ENCODE measurements at places on chromosomes 4 and X.

- no peak for DNase-seq
Observed at GRCh38 chr4:145326491-145326890, 146.1 kb upstream of the OTUD4 start.

DNA sequence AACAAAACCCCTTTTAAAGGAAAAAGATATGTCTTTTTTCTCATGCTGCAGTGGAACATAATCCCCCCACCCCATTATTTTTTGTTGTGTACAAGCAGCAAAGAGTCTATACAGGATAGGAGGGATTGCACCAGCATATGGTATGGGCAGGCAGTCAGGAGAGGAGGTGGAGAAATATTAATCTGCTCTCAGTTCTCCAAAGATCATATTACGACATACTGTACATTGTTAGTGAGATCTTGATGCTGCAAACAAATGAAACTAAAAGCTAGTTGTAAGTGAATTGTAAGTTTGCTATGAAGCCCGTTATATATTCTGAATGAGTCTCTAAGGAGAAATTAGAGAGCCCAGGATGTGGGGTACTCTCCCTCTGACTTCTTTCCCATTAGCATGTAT, 75.3 kb downstream of the RAPGEF2 start:
- DNase-seq = no peak

DNA sequence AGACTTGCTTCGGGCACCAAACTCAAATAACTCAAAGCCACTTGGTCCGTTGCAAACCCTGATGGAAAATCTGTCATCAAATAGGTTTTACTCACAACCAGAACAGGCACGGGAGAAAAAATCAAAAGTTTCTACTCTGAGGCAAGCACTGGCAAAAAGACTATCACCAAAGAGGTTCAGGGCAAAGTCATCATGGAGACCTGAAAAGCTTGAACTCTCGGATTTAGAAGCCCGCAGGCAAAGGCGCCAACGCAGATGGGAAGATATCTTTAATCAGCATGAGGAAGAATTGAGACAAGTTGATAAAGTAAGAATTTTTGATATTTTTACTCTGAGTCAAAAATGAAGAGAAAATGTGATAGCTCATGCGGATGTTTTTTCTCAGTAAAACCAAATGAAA, 87.2 kb downstream of the NRK start:
- DNase-seq = no peak

GRCh38 chr4:854356-854755, 28.4 kb upstream of the CPLX1 start:
- no peak for DNase-seq

- DNase-seq = no peak
Observed at GRCh38 chrX:97366237-97366636, 482.5 kb downstream of the RPA4 start.

- DNase-seq = no peak
Observed at GRCh38 chr4:13701937-13702446, 74.5 kb upstream of the BOD1L1 start.

GRCh38 chr4:7103607-7104365, 35.9 kb upstream of the GRPEL1 start:
- DNase-seq = no peak

DNA sequence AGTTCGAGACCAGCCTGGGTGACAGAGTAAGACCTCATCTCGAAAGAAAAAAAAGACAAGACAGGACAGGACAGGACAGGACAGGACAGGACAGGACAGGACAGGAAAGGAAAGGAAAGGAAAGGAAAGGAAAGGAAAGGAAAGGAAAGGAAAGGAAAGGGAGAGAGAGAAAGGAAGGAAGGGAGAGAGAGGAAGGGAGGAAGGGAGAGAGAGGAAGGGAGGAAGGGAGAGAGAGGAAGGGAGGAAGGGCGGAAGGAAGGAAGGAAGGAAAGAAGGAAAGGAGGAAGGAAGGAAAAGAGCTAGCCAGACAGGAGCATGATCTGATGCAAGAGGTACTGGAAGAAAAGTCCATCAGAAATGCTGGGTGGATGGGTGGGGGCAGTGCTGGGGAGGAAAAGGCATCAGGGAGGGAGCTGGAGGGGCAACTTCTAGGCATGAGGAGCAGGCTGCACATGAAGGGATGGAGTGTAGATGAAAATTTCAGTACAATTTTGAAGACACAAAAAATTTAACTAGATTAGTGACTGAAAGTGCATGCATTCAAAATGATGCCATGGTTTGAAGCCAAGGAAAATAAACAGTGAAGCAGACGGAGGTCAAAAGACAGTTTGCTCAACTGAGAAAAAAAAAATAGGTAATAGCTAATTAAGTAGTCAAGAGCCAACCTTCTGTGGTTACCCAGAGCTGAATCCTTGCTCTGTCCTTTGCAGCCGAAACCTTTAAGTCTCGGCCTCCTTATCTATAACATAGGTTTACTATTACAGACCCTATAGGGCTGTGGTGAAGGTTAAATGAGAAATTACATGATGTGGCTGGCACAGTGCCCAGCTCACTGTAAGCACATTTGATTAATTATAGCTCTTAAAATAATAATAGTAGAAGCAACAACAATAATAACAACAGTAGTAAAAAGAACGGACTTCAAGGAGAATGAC, 59.9 kb downstream of the ZNF827 start:
- DNase-seq = no peak

GRCh38 chr4:36317721-36318120, 36.3 kb downstream of the DTHD1 start:
- no peak for DNase-seq
